Kidney capillary endothelial cell (primary cell): ENCODE measurements at places on chromosomes 12 and 14.

- DNase-seq = no peak
Measured at GRCh38 chr14:65840118-65840751, 427.7 kb downstream of the FUT8 start.

GRCh38 chr14:104803912-104804410, 3.1 kb downstream of the ZBTB42 start:
- DNase-seq = no peak

- no peak for DNase-seq
Measured at GRCh38 chr12:12098691-12099015, 27.9 kb downstream of the BCL2L14 start.

- peak; percentile 14 for DNase-seq
Measured at GRCh38 chr12:2893007-2893406, 2.3 kb downstream of the TULP3 start.

GRCh38 chr14:54698966-54699530, 132.1 kb downstream of the SAMD4A start:
- DNase-seq = no peak

- DNase-seq = no peak
Measured at GRCh38 chr14:66628636-66629035, 120.7 kb downstream of the GPHN start.

- DNase-seq = peak; percentile 95
Measured at GRCh38 chr12:98352218-98352811, 163.1 kb upstream of the TMPO start.

DNA sequence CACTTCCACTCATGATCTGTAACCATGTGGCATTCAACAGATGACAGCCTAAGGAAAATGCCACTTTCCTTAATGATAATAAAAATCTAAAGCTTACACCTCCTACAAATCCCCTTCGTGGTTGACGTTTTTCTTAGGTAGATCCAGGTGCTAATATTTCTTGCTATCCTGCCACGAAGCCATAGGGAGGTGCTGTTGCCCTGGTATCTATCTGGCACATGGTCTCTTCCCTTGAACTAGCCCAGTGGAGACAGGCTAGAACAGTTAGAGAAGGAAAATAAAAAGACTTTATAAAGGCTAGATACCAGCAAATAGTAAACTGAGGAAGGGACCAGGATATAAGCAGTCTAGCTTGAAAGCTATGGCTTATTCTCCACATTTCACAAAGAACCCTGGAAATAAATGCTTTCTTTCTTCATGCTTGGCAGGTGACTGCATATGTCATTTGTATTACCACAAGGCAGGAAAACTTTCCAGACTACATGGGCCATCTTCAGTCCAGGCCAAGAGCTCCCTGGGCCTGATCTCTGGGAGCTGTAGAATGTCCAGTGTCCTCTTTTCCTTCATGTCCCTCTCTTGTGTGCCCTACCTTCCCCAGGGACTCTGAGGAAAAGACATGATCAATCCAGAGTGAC, 15.3 kb downstream of the SPIC start:
- DNase-seq = peak; percentile 25

- no peak for DNase-seq
Measured at GRCh38 chr12:51536159-51536558, 54.9 kb upstream of the SCN8A start.

DNA sequence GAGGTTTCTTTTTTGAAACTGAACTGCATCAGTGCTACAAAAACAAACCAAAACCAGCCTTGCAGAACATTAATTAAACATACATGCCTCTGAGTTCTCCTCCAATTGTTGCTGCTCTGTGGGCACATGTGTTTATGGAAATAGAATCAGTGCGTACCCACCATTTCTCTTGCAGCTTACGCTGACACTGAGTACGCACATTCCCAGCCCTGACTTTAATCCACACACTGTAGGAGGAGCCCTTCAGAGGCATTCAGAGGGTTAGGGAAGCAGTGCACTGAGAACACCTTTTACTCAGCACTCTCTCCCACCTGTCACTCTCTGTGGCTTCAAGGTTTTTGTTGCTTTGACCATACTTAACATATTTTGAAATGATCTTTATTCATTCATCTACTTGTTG, 250.5 kb upstream of the PWP1 start:
- DNase-seq = no peak

DNA sequence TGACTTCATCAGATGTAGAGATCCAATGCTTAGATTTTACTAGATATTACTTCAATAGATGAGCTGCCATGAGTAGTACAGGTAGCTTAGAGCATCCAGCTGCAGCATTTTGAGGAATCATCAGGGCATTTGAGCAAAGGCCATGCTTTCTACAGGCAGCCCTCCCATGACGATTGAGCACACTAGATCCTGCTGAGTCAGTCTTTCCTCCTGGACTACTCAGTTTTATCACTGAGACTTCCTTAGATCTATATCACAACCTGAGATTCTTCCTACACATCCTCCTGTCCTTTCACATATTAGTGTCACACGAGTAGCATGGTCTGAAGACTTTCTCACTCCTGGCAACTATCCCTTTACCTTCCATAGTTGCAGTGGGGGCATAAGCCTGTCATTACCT, 1401.8 kb downstream of the FSCB start:
- no peak for DNase-seq

- no peak for DNase-seq
Measured at GRCh38 chr12:98059659-98060343, 455.6 kb upstream of the TMPO start.

DNA sequence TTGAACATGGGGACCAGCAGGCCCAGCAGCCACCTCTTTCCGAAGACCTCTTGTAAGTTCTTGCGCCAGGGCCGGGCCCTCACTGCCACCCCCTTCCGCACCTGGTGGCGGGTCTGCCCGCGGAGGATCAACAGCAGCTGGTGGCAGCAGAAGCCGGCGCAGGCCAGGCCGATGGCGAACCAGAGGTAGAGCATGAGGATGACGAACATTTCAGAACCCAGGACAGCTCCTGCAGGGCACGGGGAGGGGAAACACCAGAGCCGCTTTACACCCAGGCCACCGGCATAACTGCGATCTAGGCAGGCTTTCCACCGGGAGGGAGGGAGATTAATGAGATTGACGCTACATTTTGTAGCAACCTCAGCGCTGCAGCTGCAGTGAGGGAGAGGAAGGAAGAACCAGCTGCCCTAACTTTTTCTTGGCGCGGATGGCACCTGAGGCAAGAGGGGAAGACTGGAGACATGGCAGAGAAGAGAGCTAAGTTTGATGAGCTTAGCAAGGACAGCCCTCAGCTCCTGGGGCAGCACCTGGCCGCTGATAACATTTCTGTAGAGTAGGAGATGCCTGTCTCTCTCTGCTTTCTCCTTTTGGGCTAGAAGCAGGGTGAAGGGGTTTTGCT, 7.8 kb downstream of the ZDHHC22 start:
- peak; percentile 48 for DNase-seq

- no peak for DNase-seq
Measured at GRCh38 chr14:100058777-100059437, 6.3 kb upstream of the EVL start.

DNA sequence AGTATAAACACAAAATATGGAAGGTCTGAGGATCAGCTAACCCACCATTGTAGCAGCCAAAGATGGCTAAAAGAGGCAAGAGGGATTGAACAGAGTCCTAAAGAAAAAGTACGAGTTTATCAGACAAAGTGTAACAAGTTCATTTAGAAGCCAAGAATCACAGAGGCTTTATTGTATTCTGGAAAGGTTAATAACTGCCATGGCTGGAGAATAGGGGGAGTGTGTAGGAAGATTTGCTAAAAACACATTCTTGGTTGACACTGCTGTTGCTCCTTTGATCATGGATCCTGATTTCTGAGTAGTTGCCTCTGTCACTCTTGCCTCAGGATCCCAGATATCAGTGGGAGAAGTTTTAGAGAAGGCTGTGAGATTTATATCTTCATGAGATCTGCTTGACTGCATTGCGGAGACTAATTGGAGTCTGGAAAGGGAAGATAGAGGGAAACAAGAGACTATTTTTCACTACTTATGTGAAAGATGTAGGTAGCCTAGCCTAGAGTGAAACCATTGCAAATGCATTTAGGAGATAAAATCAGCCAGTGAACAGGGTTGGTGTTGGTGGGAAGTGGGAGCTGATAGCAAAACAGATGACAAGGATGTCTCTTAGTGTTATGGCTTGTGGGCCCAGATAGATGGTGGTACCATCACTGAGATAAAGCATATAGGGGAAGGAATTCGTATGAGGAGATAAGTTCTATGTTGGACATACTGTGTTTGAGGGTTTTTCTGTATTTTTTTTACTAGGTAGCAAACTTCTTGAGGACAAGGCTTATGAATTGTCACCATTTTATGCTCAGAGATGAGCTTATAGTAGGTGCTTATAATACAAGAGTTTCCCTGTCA, 402.9 kb upstream of the PDE3A start:
- no peak for DNase-seq

DNA sequence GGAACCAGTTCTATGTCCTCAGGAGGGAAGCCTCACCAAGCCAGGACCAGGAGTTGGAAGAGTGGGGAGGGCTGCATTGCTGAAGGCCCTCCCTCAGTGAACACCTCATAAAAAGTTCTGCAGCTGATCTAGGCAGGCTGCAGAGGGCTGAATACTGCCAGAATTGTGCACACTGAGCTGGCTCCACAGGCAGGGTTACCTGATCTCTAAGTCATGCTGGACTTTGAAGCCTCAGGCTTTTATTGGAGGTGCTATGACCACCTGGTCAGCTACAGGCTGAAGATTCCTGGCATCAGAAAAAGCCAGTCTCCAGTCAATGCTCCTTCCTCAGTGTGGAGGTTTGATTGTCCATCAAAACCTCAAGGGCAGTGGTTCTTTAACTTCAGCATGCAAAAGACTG, 39.7 kb downstream of the FOS start:
- DNase-seq = no peak

DNA sequence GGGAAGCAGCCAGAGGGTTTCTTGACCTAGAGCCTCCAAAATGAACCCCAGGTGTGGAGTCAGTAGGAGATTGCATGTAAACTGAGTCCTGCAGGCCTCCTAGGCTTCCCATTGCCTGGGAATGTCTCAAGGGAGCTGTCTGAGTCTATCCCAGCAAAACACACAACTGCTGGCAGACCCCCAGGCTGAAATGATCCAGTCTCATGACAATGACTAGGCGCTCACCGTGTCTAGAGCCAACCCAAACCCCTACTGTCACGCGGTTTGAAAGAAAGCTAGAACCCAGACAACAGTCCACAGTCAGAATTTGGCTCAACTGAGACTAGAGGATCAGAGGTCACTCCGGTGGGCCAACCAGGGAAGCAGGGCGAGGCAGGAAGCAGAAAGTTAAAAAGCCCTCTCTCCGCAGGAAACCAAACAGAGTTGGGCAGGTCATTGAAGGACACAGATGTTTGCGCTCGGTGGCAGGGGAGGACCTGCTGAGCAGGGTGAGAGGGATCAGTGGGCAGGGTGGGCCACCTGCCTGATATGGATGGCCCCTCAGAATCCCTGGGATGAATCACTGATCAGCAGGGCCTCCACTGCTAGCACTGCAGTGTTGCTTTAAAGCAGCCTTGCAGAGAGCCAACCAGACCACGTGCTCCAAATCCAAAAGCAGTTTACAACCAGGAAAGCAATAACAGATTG, 23.8 kb downstream of the ACTN1 start:
- no peak for DNase-seq
